ENCODE measurements at places on chromosomes 7 and 10. TPM values are rescaled to one million over a fixed set of nuclear protein-coding genes. Genes with fewer than 3 reads are reported as not detected.
A peak's percentile ranks its signal among the peaks of the same experiment; 100 is the strongest.

CAMK1D gene
- 3.1 TPM for total RNA-seq

ANXA7 gene
- total RNA-seq, result 61.9 TPM

DNA sequence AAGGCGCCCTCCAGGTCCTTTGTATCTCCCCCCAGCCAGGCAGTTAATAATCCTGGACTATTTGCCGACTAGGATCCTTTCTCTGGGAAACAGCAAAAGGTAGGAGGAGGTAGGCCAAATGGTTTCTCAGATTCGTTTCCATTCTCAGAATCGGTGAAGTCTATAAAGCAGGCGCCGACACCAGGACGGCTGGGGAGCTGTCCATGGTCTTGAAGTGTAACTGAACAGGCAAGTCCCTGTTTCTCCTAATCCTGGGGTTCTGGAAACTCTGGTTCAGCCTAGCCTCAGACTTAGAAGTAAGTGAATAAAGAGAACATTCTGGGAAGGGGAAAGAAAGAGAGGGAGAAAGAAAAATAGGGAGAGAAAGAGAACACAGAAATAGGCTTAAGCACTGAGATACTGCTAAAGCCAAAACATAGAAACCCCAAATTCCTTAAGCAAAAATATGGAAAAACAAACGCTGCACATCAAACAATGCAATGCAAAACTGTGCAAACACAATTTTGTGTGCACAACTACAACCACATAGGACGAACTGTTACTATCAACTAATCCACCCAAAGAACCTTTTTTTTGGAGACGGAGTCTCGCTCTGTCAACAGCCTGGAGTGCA lies 11.1 kb upstream of the INA start:
- DNase-seq, result peak; percentile 88

VWC2 gene
- 2.9 TPM for total RNA-seq

GRCh38 chr10:7950981-7951847 lies 103.3 kb upstream of the GATA3 start:
- no peak for DNase-seq

- no peak for DNase-seq
Observed at GRCh38 chr10:52297747-52298146, 16.3 kb upstream of the DKK1 start.

GRCh38 chr7:122362473-122362872 lies 57.9 kb upstream of the FEZF1 start:
- no peak for DNase-seq

DNA sequence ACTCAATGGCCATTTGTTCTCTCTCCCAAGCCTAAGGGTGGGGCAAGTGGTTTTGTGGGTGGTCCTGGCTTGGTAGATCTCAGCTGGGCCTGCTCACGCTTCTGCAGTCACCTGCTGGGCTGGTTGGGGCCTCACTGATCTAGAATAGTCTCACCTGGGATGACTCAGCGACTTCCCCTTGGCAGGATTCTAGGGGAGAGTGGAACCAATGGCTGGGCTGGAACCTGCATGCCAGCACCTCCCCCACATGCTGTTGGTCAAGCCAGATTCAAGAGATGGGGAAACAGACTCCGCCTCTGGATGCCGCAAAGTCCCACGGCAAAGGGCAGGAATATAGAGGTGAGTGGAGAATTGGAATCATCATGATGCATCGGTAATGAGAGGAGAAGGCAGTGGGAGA lies 292.9 kb upstream of the NPVF start:
- DNase-seq, result no peak

HOXA1 gene
- total RNA-seq, result 1.9 TPM

- DNase-seq, result no peak
Observed at GRCh38 chr10:119518176-119518575, 24.3 kb downstream of the RGS10 start.

SLC13A1 gene
- total RNA-seq, result 0.48 TPM

DNA sequence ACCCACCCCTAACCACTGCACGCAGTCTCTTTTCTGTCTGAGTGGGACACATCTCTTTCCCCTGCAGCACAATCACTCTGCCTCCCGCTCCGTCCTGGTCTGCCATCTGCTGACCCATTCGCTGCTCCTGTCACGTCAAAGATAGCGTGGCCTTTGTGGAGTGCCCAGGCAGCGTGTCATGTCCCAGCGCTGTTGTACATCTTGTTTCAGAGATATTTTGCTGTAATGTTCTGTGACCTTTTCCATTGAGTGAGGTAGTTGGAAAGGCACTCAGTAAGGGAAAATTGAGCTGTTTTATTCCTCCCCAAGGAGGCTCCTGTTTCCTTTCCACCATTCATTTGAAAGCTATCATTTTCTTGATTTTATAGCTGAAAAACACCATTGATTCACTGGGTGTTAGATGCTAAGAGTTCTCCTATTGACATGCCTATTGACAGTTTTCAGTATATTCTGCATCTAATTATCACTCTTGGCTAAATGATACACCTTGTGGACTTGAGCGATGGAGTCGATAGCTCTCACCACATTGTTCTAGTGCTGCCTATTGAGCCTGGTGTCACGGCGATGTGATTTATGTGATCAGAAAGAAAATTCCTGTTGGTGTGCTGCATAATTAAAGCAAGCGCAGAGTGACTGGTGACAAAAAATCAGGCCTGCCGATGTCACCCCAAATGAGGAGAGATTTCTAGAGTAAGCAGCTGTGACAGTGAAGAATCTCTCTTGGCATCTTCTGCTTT lies 372.6 kb downstream of the LRMDA start:
- DNase-seq, result no peak

DNA sequence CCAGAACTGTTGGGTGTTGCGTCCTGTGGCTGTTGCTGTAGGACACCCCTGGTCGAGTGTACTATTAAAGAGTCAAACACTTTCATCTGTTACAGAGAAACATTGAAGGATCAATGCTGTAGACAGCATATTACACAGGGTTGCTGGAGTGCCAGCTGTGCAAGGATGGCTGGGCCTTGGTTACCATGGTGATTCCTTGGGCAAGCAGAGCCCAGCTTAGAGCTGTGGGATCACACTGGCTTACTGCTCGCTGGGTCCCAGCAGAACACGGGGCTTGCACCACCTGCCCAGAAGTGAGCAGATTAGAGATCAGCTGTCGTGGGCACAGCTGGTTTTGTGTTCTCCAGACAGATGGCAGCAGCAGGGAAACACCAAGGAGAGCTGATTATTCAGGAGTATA lies 76.0 kb downstream of the GPR141 start:
- DNase-seq, result peak; percentile 46

GRCh38 chr7:103996017-103996551 lies 6.6 kb upstream of the RELN start:
- no peak for DNase-seq

DNA sequence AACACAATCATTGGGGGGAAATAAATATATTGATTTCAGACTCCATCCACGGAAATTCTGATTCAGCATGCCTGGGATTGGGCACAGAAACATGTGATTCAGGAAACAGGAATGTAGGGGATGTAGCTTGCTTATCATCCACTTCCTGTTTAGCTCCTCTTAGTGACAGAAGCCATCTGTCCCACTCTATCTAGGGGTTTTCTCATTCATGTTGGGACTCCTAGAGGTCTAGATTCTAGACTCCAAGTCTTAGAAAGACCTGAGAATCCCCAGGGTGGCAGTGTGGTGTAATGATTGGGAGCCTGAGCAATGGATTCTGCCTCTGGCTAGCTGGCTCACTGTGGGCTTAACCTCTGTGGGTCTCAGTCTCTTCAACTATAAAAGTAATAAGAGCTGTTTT lies 67.9 kb downstream of the CDK1 start:
- no peak for DNase-seq

CPA1 gene
- 7.0 TPM for total RNA-seq

NUTM2E gene
- total RNA-seq, result 1.4 TPM

- DNase-seq, result no peak
Observed at GRCh38 chr10:74035303-74035702, 37.4 kb downstream of the VCL start.

PRKCQ gene
- 2.4 TPM for total RNA-seq

CUL1 gene
- total RNA-seq, result 59.0 TPM

CYP26A1 gene
- total RNA-seq, result 0.72 TPM

GRCh38 chr7:110050785-110051184 lies 1040.1 kb upstream of the LRRN3 start:
- peak; percentile 78 for DNase-seq

ADCY1 gene
- total RNA-seq, result 4.6 TPM

DNA sequence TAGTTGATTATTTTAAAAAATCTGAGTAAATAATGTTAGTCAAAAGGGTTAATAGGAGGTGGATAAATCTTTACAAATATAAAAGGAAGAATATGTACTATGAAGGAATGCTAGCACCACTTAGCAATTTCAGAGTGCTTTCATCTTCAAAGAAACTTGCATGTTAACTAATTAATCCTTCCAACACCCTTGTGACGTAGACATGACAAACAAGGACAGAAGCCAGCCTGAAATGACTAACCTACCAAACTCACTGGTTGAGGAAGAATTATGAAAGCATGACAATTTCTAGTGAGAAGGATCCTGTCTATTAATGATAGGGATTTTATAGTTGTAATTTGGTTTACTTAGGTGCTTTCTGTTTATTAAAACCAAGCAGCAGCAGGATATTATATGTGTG lies 468.0 kb upstream of the FZD8 start:
- no peak for DNase-seq

PNLIP gene
- 0.72 TPM for total RNA-seq

FAM237B gene
- 1.7 TPM for total RNA-seq

DNA sequence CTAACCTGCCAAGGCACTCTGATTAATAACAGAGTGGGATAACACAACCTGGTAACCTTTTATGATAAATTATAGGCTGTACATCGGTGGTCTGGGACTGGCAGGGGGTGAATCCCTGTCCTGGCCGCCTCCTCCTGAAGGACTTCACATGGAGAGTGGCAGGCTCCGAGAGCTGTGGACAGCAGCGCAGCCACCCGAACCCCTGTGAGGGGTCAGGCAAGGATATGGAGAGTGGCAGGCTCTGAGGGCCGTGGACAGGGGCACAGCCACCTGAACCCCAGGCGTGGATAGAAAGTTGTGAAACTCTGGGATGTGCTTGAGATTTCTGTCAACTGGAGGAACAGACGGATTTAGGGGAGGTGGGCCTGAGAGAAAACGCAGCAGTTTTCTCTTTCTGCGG lies 107.0 kb upstream of the MGMT start:
- no peak for DNase-seq

DNA sequence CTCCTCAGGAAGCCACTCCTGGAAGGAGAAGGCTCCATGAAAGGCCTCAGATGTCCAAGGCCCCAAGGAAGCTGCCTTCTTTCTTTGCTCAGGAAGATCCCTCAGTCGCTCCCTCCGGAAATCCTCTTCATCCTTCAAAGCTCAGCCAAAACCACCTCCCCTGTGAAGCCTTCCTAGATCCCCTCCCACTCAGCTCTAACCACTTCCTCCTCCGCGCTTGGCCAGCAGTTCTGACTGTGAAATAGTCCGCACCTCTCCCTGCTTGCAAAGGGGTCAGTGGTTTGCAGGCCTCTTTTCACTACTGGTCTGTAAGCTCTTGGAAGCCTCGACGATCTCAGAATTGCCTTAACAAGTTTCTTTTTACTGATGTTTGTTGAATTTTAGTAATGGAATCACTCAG lies 23.9 kb downstream of the PYROXD2 start:
- DNase-seq, result no peak

ZNF33B gene
- total RNA-seq, result 29.9 TPM

- no peak for DNase-seq
Observed at GRCh38 chr7:25834050-25834449, 317.9 kb upstream of the NFE2L3 start.

AKR1D1 gene
- 65.2 TPM for total RNA-seq

DNA sequence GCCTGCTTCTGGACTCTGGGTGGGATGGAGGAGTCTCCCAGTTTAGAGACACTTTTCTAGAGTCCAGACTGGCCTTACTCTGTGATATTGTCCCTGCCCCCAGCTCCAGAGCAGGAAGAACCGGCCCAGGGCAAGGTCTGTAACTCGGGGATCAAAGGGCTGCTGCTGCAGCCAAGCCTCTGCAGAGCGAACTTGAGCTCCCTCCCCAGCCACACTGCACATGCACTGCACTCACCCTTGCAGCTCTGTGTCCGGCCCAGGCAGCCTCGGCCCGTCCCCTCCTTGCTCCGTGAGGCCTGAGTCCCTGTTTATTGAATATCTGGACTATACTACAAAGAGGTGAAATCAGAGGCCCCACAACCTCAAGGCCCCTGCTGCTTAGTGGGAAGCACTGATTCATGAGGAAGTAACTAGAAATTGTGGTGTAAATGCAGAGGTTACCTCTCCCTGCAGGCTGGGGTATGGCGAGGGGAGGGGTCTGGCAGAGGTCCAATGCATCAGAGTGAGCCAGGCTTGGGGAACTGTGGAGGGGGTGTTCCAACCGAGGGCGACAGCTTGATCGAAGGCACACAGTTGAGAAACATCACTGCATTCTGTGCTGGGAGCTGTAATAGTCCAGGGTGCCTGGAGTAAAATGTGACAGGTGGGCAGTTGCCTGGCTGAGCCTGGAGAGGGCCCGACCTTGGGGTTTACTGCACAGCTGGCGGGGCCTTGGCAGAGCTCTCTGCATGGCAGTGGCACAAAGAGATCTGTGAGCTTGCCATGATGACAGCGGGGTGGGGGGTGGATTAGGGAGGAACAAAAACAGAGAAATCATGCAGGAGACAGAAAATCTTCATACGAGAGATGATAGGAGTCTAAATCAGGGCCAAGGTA lies 49.1 kb downstream of the AOC1 start:
- peak; percentile 63 for DNase-seq

- no peak for DNase-seq
Observed at GRCh38 chr10:76858721-76859120, 778.9 kb downstream of the KCNMA1 start.

DNA sequence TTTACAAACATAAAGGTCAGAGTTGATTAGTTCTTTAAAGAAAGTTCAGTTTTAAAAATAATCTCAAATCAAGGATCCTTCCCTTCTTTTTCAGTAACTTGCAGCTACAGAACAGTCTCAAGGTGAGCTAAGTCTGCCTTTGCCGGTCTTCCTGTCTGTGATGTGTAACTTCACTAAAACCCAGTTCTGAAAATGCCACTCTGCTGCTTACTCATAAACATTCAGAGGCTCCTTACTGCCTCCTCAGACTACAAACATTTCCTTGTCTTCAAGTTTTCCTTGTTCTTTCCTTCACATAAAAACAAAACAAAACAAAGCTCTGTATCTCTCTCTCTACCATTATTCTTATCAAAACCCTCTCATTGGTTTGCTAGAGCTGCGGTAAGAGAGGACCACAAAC lies 128.7 kb downstream of the ETV1 start:
- DNase-seq, result no peak

DNA sequence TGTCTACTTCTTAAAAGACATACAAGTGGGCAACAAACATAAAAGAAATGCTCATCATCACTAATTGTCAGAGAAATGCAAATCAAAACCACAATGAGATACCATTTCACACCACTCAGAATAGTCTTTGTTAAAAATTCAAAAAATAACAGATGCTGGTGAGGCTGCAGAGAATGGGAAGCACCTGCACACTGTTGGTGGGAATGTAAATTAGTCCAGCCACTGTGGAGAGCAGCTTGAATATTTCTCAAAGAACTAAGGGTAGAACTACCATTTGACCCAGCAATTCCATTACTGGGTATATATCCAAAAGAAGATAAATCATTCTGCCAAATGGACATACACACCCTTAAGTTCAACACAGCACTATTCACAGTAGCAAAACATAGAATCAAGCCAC lies 61.8 kb upstream of the STEAP1 start:
- no peak for DNase-seq

GRCh38 chr10:97836446-97836845 lies 13.2 kb upstream of the GOLGA7B start:
- no peak for DNase-seq

ASAH2 gene
- total RNA-seq, result 1.9 TPM

- DNase-seq, result no peak
Observed at GRCh38 chr7:141528399-141528798, 22.8 kb upstream of the AGK start.

- DNase-seq, result peak; percentile 16
Observed at GRCh38 chr10:21174715-21175495, 277.8 kb upstream of the NEBL start.

SEMA3D gene
- total RNA-seq, result 43.1 TPM

CALHM3 gene
- not detected for total RNA-seq

- no peak for DNase-seq
Observed at GRCh38 chr10:71368643-71369042, 28.1 kb upstream of the CDH23 start.

Data from umbilical cord (tissue), 2 donors.